ENCODE measurements at places on chromosomes 4 and X.

GRCh38 chrX:34365471-34365870 lies 233.4 kb upstream of the FAM47A start:
- no peak for DNase-seq

- DNase-seq: no peak
Observed at GRCh38 chr4:26611885-26612284, 28.0 kb downstream of the TBC1D19 start.

DNA sequence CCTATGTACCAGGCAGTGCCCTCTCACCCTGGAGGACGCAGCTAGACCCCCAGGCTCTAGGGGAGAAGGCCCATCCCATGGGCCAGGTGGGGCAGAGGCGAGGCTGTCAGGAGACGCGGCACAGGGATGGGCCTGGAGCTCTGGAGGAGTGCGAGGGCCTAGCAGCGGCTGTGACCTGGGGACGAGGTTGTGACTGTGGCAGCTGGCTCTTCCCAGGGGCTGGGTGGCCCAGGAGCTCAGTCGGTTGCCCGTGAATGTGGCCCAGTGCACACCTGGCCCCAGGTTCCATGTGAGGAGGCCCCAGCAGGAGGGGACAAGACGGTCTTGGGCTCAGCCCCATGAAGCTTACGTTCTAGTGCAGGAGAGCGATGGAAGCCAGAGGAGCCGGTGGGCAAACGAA lies 31.0 kb upstream of the ADRA2C start:
- DNase-seq: no peak

DNA sequence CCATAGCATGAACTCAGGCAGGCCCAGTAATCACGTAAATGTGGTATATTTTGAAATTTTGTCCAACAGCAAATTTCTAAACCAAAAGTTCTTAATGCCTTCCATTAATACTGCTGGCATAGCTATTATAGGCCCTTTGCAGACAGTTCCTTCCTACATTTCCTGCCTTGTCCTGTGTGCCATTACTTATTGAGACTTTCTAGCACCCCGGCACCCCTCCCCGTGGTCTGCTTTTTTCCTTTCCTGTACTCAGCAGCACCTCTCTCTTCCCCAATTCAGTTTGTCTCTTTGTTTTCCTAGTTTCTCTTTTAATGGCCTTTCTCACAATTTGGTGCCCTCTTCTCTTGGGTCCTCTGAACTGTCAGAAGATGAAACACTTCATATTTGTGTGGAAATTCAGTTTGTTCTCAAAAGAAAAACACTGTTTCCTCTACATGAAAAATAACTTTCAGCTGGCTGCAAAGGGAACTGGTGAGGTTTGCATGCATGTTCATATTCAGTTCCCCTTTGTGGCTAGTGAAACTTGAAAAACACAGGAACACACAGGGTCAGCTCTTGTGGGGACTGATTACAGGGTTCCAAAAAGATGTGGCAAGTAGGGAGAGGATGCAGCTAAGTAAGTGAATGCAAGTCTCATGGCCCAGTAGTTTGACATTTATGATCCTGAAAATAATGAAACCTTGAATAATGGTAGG lies 17.1 kb downstream of the GPR34 start:
- no peak for DNase-seq

- no peak for DNase-seq
Observed at GRCh38 chr4:84179409-84179808, 319.7 kb downstream of the NKX6-1 start.

DNA sequence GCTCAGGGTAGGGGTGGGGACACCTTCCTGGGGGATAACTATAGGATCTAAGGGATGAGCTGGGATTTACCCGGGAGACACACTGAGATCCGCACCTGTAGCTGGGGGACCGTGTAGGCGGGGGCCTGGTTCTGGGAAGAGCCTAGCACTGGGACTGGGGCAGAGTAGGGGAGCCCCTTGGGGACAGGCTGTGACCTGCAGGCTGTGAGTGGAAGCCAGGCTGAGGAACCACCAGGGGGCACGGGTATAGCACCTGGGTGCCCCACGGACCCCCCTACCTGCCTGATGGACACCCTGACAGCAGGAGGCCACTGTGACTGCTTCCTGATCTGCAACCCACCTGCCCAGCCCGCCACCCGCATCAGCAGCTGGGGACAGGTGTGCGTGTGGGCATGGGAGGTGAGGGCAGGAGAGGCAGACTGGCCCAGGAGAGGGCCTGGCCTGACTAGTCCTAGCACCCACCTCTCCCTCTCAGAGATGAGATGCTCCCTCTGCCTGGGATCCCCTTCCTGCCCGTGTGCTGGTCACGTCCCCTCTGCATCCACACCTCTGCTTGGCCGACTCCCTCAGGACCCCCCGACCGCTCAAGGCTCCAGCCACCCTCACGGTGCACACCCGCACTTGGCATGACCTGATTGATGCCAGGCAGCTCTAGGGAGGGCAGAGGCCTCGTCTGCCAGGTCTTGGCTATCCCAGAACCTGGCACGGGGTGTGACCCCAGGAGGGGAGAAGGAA lies 94.2 kb upstream of the NKX1-1 start:
- no peak for DNase-seq

GRCh38 chr4:189988877-189989431 lies 38.1 kb downstream of the FRG2 start:
- no peak for DNase-seq

DNA sequence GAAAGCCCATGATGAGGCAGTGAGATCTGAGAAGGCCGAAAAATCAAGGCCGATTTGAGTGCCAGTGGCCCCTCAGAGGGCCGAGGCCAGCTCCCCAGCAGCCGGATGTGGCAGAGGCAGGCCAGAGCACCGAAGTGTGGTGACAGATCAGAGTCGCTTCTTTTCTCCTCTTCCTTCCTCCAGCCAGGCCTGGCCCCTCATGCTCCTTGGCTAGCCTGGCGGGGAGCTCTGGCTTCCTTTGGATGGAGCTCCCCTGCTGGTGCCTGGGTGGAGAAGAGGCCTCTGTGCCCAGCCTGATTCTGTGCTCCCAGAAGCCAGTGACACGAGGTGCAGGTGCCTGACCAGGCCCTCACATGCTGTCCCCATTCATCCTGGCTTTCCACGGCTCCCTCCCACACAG lies 127.2 kb upstream of the PABPC4L start:
- DNase-seq: no peak

GRCh38 chrX:49862093-49862492 lies 17.2 kb upstream of the USP27X start:
- DNase-seq: no peak

DNA sequence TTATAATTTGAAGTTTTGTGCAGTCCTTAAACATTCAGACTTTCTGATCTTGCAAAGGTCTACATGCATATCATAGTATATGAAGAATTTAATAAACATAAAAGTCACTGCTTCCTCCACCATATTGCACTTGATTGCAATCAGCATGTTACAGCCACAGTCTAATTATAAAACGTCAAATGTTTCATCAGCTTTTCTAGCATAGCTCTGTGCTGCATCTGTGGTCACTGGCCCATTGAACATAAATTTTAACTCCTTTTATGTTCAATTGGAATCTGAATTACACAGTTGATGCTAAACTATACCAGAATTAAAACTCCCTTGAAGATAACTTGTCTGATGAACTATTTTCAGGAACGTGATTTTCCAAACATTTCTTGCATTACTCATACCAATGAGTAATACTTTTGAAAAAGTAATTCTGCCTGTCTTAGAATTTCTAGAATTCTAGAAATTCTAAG lies 329.1 kb downstream of the GALNTL6 start:
- peak; percentile 28 for DNase-seq

- DNase-seq: no peak
Observed at GRCh38 chr4:83561381-83561780, 25.5 kb downstream of the GPAT3 start.

DNA sequence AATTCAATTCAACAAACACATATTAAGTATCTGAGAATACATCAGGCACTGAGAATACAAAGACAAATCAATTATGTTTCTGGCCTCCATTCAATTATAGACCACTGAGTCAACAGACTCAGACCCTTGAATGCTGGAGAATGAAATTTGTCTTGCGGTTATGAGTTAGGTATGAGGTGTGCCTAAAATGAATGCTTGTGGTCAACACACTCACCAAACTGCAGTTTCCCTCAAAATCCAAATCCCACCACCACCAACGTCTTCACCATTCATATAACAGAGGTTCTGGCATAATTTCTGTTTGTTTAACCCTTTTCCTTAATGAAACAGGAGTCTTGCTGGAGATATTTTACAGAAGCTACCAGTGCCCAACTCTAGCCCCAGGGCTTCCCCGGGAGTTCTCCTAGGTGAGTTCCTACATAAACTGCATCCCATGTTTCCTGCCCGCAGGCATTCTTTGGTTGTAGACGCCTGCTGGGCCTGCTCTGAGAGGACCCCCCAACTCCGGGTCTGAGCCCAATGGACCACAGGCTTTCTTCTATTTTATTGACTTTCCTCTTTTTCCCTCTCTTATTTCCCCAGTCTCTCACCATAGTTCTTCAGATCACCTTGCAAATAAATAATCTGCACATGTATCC lies 119.2 kb downstream of the DDX53 start:
- DNase-seq: no peak

DNA sequence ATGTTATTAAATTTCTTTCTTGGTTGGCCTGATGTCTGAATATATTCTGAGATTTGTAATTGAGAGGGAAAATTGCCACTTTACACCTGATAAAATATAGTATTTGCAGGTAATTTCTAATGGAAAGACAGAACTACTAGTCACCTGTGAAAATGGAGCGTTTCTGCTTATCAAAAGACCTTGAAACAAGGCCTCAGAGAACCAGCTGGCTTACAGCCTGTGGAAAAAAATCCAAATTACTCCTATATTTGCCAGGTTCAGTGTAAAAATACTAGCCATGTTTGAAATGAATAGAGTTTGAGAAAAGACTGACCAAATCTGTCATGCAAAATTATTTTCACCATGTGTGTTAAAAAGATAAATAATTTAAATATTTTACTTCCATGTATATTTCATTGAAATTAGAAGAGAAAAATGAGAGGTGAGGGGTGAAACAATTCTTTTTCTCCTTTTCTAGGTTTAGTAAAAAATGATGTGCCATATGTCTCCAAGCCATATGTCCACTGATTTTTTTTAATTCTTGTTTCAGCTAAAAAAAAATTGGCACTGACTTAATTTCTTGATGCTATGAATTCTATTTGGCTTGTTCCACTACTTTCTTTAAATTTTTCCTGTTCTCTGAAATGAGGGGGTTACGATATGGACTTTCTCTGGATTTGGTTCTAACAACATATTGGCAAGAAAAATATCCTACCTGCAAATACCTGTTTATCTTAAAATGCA lies 464.9 kb downstream of the GRXCR1 start:
- no peak for DNase-seq

Data from AG04449 (cell line).